Hippocampal formation (tissue), 2 donors: ENCODE measurements at places on chromosomes 16 and 17.

DNA sequence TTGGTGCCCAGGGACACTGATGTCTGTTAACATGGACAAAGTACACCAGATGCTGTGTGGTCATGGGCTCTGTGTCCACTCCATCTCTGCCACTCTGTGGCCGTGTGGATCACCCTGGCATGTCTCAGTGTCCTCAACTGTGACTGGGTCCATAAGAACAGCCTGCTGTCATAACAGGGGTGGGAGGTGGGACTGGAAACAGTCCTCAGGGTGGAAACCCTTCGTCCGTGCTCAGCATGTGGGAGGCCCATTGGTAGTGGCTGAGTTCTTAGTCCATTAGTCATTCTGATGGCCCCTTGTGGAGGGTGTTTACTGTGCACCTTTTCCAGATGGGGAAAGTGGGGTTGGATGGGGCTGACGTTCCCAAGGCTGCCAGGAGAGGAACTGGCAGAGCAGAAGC is 12.8 kb downstream of the FLYWCH2 start:
- DNase-seq = no peak

- no peak for DNase-seq
These were observed 237 bp downstream of the C1QL1 start for GRCh38 chr17:44967907-44968224.

GRCh38 chr16:296806-297510 is 14.0 kb downstream of the PDIA2 start:
- no peak for DNase-seq

DNA sequence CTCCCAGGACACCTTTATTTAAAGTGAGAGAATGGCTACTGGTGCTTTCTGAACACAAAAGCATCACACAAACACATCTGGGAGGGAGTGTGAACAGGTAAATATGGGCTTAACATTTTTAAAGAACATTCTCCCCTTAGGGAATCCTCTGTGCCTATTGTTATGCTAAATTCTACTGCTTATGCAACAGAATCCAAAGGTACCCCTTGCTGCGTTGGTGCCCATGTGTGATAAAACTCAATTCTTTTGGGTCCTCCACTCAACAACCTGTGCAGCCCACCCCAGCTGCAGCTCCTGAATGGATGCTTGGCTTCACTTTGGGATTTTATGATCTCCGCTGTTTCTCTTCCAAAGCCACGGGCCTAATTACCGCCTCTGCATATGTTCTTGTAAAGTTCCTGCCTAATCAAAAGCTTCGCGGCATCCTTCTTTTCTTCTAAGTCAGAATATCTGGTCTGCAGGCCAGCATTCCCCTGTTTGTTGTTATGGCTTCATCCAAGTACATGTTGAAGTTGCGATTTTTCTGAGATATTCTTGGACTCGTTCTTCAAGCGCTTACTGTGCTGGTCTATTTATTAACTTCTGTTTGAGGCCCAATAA is 23.9 kb downstream of the RHBDL3 start:
- DNase-seq = no peak
